RKO (cell line): ENCODE measurements at places on chromosomes 16 and 17.

- no peak for DNase-seq
Measured at GRCh38 chr17:50452630-50453300, 15.9 kb downstream of the CHAD start.

GRCh38 chr17:33500151-33500550 lies 207.1 kb upstream of the ASIC2 start:
- DNase-seq, result no peak

- DNase-seq, result no peak
Measured at GRCh38 chr17:20988896-20989295, 53.9 kb downstream of the USP22 start.

GRCh38 chr16:23856251-23856709 lies 20.5 kb downstream of the PRKCB start:
- DNase-seq, result no peak

- DNase-seq, result peak; percentile 36
Measured at GRCh38 chr17:66949501-66949900, 15.0 kb upstream of the CACNG4 start.

DNA sequence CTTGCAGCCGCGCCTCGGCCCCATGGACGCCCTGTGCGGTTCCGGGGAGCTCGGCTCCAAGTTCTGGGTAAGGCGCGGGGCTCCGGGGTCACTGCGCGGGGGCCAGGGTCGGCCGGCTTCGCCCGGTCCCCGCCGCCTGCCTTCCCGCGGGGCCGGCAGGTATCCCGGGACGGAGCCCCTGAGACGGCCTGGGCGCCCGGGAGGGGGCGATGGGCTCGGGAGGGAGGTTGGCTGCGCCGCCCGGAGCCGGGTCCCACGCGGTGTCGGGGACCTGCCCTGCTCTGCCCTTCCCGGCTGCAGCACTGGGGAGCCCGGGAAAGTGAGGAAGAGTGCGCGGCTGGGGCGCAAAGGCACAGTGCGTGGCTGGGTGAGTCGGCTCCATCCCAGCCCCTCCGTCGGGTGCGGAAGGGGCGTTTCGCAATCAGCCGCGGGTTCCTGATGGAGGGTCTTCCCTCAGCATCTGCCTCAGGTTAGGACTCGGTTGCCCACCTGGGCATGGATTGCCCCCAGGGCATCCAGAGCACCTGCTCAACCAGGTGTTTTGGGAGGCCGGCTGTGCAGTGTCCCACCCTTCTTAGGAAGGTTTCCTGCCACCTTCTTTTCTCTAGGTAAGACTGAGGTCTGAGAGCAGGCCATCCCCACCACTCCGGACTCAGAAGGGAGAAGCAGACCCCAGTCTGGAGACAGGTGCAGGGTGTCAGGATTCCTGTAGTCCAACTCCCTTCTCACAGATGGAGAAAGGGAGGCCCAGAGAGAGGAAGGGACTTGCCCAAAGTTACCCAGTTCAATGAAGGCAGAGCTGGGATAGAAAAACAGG lies 442 bp downstream of the ABCC3 start:
- no peak for DNase-seq

DNA sequence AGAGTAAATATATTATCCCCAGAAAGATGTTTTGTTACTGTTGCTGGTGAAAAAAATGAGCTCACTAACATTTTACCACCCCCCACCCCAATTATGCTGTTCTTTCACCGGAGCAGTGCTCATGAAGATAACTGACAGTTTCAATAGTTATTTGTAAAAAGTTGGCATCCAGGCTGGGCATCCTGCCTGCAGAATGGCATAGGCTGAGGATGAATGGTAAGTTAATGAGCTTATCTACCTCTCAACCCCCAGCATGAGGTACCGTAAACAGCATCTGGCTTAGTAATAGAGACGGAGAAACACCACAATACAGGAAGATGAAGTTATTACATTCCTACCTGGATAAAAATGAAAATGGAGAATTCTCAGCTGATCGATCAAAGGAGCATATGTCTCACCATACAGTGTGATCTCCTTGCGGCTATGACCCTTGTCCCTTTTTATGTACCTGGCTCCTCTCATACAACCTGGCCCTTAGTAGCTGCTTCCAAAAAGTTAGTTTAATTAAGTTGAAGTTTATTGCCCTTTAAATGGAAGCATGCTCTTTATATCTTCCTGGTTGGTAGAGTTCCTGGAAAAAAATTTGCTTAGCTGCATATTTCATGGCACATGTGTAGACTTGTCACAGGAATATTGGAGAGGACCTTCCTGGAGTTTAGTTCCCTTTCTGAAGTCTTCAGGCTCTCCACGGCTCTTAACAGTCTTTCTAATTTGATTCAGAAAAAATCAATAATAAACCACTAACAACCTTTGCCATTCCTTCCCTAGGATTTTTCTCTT lies 61.2 kb upstream of the MPHOSPH6 start:
- DNase-seq, result no peak

GRCh38 chr16:49382916-49383315 lies 9.3 kb downstream of the C16orf78 start:
- DNase-seq, result no peak

GRCh38 chr16:30893744-30894539 lies at the start of gene BCL7C:
TSS of gene BCL7C (minus strand) at chr16:30894077. CDS start at chr16:30893944, 133 bp downstream.
- peak; percentile 90 for DNase-seq

DNA sequence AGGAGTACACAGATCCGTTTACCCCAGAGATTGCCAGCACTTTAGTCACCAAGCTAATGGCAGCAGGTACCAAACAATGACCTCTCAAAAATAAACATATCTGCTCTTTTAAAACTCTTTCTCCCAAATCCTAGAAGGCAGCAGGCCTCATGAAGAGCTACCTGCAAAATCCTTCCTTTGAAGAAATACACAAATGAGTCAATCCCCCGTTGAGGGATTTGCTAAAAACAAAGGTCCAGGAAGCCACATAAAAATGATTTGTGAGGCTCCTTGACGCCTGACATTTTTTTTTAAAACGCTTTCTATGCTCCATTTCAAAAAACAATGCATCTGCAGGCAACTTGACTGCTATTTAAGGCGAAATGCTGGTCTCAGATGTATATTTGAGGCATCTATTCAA lies 58.2 kb downstream of the NACA2 start:
- DNase-seq, result no peak

GRCh38 chr17:42097691-42098631 lies at the start of gene ZNF385C:
TSS of gene ZNF385C (minus strand) at chr17:42098473. CDS start at chr17:42063056, 35,417 bp downstream.
- DNase-seq, result no peak

- DNase-seq, result peak; percentile 64
Measured at GRCh38 chr17:78241277-78242023, 10.0 kb downstream of the TMEM235 start.

- peak; percentile 58 for DNase-seq
Measured at GRCh38 chr17:81036197-81036941, 1.4 kb downstream of the BAIAP2 start.

GRCh38 chr17:82788206-82789001 lies 36.5 kb downstream of the TBCD start:
- no peak for DNase-seq

DNA sequence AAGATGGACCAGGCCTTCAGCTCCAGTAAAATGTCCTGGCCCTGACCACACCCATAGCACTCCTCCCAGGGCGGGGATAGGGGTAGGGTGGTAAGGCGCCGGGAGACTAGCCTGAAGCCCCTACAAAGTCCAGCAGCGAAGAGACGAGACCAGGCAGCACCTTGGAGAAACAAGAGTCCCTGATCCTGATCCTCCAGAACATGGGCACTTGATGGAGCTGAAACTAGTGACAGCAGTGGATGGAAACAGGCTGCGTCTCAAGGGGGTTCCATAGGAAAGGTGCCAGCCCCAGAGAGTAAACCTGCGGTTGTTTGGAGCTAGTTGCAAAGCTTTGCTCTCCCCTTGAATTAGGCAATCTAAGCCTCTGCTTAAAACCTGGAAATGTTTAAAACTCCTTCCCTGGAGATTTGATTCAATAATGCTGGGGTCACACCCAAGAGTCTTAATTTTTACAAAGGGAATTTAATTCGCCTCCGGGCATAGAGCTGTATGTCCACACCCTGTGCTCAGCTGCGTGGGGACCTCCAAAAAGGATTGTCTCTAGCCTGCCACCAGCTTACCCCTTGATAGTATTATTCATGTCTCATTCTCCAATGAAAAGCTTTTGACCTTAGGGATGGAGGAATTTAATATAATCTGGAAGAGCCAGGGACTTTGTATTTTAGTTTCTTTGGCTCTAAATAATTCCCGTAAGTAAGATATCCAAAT lies 258.6 kb downstream of the PMP22 start:
- no peak for DNase-seq

DNA sequence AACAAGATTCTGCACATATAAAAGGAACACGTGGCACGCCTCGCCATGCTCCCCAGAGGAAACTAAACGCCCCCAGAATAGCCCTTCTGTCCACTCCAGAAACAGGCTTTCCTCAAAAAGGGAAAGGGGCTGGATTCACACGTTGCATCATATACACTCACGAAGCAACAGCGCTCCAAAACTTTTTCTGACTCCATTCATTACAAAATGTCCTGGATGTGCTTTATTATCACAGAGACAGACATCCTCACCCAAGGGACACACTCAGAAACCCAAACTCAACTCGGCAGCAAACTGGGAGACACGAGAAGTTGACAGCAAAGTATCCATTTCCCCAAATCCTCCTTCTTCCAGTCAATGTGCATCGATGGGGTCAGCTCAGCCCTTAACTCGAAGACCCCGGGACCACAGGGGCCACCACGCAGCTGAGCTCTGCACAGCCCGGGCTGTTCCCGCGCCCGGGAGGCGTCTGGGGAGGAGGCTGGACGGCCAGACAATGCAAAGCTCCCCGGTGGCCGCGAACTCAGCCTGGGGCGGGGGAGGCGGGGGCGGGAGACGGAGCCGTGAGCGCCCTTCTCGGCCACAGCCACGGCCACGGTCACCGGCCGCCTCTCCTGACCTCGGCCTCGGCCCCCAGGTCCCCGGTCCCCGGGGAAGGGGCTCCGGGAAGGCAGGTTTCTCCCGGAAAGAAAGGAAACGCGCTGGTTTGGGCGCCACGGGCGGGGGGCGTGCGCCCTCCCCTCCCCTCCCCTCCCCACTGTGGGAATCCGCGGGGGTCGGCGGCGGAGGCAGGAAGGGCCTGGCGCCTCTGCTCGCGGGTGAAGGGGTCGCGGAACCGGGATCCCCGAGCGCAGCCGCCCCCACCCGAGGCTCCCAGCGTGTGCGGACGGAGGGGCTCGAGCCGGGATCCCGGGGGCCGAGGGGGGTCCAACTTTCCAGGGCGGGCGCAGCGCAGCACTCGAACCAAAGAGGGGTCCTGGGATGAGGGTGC lies 1.2 kb downstream of the NXN start:
- DNase-seq, result no peak

GRCh38 chr17:28484296-28484695 lies 10.9 kb downstream of the SLC13A2 start:
- DNase-seq, result no peak

DNA sequence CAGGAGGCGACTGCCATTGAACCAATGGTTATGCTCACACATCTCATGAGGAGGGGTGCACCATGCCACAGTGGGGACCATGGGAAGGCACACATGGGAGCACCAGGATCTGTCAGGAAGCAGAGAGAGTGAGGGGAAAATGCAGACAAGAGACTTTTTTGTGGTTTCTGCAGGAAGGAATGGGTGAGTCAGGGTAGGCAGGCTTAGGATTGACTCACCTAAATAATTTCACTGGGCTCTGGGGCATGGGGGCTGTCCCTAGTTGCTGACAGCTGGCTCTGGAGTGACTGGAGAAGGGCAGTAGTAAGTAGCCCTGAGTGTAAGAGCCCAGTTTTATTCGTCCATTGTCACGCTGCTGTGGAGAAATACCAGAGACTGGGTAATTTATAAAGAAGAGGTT lies 202.4 kb downstream of the AXIN2 start:
- peak; percentile 82 for DNase-seq

DNA sequence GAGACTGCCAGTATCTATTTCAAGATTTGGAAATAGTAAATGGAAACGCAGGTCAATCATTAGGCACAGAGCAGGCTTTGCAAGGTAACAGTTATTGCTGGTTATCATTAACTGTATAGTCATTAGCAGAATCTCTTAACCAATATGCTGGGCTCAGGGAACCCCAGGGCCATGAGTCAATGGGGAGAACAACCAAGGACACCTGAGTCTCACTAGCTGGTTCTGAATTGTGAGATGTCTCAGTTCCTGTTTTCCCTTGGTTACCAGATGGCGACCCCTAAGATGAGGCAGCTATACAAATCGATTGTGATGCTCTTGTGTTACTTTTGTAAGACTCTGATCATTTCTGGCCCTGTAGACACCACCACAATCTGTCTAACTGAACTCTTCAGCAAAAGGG lies 385.3 kb downstream of the HAPSTR1 start:
- no peak for DNase-seq

GRCh38 chr16:69917739-69918138 lies 33.4 kb upstream of the CLEC18A start:
- DNase-seq, result peak; percentile 23

DNA sequence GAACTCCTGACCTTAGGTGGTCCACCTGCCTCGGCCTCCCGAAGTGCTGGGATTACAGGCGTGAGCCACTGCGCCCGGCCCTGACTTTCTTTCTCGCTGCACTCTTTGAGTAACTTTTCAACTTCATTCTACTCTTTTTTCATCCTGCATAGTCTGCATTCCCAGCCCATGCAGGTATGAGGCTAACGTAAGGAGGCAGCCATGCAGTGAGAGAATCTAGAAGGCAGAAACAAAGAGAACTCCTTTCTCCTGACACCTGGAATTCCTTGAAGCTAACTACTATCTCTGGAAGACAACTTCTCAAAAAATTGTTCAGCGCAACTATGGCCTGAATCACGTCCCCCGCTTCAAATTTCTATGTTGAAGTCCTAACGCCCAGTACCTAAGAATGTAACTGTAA lies 152.0 kb downstream of the SLC39A11 start:
- DNase-seq, result no peak

GRCh38 chr17:29581583-29582253 lies 7.7 kb downstream of the GIT1 start:
- DNase-seq, result no peak

DNA sequence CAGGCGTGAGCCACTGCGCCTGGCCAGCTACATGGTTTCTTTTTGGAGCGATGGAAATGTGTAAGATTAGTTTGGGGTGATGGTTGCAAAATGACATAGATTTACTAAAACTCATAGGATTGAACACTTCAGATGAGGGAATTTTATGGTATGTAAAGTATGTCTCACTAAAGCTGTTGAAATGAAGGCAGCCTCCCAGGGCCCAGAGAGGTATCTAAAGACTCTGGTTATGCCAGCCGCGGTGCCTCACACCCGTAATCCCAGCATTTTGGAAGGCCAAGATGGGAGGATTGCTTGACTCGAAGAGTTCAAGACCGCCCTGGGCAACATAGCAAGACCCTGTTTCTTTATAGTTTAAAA lies 254.9 kb downstream of the PARN start:
- no peak for DNase-seq

DNA sequence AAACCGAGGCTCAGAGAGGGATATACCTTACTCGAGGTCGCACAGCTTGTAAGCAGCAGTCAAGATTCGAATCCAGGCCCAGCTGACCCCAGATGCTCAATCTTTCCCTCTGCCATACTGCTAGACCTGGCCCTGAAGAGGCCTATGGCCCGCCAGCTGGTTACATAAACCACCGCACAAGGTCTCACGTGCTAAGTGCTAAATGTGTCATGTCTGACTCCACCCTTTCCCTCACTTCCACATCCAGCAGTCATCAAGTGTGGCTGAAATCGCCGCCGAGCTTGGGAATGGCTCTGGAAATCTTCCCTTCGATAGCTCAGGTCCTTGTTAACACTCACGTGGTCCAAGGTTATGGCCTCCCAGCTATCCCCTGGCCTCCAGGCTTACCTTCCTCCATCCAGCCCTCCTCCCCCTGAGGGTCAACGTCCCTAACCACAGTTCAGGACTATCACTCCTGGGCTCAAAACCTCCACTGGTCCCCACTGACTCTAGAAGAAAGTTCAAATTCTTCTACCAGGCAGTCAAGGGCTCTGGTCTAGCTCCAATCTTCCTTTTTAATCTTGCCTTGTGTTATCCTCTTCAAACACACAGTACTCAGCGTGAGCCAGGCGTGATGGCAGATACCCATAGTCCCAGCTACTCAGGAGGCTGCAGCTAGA lies 3.5 kb downstream of the ZBTB4 start:
- DNase-seq, result no peak
